ENCODE measurements at places on chromosomes 12 and 14. TPM values are rescaled to one million over a fixed set of nuclear protein-coding genes. Genes with fewer than 3 reads are reported as not detected.

Gene NEMP1
- 23.9 TPM for total RNA-seq

Gene TAS2R20
- total RNA-seq = 0.61 TPM

Gene IFI27
- total RNA-seq = not detected

Gene AICDA
- total RNA-seq = not detected

Gene JPH4
- not detected for total RNA-seq

Gene OVCH1
- not detected for total RNA-seq

Gene PGF
- total RNA-seq = 3.9 TPM

Gene PZP
- not detected for total RNA-seq

Gene KLRB1
- total RNA-seq = not detected

Gene IL31
- total RNA-seq = not detected
